Left renal pelvis (tissue), 4 donors: ENCODE measurements at places on chromosomes 2 and 18.

- DNase-seq: no peak
Measured at GRCh38 chr2:1744151-1744445, 217 bp downstream of the PXDN start.

- no peak for DNase-seq
Measured at GRCh38 chr18:47736376-47737140, 193.9 kb downstream of the SMAD2 start.

- DNase-seq: no peak
Measured at GRCh38 chr18:5146093-5146492, 51.0 kb downstream of the AKAIN1 start.

DNA sequence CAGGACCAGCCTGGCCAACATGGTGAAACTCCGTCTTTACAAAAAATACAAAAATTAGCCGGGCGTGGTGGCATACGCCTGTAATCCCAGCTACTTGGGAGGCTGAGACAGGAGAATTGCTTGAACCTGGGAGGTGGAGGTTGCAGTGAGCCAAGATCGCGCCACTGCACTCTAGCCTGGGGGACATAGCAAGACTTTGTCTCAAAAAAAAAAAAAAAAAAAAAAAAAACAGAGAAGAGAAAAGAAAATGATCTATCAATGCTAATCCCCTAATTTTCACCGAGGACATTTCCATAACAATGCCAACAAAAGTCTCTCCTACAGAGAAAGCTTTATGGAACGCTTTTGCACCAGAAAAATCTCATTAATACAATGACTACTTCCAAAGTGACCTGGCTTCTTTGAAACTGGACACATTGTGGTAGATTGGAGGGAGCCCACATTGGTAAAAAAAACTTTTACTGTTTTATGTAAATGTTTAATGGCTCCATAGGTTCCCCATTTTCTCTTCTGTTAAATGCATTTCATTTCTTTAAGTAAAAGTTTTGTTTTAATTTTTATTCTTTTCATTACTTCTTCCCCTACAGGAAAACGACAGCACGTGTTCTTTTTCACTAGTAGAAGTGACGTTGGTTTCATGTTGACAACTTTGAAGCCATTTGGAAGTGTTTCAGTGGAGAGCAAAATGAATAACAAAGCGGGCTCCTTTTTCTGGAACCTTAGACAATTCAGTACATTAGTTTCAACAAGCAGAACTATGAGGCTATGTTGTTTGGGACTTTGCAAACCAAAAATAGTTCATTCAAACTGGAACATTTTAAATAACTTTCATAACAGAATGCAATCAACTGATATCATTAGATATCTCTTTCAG lies 888 bp downstream of the FASTKD2 start:
- no peak for DNase-seq

DNA sequence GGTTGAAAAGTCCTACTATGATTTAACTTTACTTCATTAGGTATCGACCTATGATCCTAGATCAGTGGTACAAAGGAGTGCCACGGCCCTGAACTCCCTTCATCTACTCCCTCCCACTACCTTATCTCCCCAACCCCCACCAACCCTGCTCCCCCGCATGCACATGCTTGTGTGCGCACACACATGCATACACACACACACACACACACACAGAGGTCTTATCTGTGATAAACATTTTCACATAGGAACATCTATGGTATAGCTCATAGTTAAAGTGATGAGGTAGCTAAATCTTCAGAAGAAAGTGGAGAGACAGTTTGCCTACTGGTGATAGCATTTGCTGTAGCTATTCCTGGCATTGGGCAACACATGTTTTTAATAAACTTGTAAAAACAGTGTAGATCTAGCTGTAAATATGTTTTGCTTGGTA lies 471.3 kb downstream of the ZEB2 start:
- DNase-seq: no peak

GRCh38 chr18:22223254-22223964 lies 54.0 kb downstream of the GATA6 start:
- DNase-seq: no peak

- DNase-seq: no peak
Measured at GRCh38 chr2:3101016-3101942, 276.3 kb downstream of the EIPR1 start.

- DNase-seq: no peak
Measured at GRCh38 chr2:69340101-69340775, 46.8 kb downstream of the GFPT1 start.

DNA sequence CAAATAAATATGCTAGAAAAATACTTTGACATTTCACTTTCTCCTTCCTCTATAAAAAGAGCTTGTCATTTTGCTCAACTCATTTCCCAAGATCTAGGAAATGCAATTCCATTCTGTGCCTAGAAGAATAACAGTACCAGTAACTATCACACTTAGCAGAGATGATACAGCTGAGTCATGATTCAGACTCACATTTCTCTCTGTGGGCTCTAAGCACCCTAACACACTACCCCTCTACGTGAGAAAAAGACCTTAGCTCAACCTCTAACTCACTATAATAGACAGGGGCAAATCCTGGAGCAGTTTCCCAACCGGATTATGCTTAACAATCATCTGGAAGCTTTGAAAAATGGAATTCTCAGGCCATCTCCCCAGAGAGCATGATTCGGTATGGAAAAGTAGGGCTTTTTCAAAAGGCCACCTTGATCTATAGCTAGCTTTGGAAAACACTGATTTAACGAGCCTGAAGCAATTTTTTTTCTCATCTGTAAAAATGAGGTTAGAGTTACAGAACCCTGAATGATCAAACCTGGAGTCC lies 1312.3 kb upstream of the PIK3C3 start:
- DNase-seq: no peak

DNA sequence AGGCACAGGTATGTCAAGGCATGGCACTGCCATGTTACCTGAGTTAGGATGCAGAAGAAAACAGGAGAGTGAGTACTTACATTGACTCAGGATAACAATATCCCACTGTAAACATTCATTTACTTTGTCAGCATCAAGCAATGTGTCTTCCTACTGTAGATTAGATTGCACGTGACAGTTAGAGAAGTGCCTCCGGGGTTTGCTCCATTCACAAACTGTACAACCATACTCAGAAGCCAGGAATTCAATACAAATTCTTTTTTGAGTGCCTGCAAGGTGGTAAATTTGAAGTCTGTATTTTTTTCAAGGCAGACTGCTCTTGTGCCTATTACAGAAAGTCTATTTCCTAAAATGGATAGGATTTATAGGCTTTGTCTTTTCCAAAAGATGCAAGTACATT lies 34.1 kb downstream of the CDCA7 start:
- DNase-seq: no peak

DNA sequence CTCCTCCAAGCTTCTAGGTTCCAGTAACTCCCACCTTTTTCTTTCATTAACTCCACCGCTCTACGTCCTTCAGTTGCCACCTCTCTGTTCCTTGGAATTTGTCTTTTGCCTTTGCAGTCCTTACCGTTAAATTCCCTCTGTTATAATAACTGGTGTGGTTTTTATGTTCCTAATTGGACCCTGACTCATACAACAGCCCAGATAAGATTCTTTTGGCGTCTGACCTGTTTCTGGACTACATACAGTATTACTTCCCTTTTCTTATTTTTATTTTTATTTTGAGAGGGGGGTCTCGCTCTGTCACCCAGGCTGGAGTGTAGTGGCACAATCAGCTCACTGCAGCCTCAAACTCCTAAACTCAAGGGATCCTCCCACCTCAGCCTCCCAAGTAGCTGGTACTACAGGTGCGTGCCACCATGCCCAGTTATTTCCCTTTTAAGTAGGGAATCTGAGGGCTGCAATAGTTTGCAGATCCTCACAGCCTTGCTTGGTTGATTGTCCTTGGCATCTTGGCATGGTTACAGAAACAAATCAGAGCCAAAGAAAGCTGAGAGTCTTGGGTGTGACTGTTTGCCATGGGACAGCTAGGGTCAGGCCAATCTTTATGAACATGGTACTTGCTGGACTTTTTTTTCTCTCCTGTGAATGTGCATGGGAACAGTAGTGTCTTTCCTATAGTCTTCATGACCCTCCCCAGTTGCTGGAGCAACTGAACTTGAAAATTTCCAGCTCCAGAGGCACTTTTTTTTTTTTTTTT lies 22.0 kb downstream of the TCF23 start:
- no peak for DNase-seq

DNA sequence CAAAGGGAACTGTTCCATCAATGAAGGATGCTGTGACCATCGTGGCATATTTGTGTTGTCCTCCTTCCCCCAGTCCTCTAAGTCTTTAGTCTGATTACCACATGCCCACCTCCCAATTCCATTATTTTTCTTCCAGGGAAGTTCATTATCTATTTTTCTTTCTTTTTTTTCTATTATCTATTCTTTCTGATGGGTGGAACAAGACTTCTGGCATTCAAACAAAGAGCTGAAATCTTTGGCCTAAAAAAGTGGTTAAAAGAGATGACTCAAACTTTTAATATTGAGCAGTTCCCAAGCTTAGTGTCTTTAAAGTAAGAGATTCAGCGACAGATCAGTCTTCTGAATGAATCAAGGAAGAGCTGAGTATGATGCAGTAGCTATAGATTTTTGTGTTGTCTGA lies 66.6 kb downstream of the DIS3L2 start:
- no peak for DNase-seq

DNA sequence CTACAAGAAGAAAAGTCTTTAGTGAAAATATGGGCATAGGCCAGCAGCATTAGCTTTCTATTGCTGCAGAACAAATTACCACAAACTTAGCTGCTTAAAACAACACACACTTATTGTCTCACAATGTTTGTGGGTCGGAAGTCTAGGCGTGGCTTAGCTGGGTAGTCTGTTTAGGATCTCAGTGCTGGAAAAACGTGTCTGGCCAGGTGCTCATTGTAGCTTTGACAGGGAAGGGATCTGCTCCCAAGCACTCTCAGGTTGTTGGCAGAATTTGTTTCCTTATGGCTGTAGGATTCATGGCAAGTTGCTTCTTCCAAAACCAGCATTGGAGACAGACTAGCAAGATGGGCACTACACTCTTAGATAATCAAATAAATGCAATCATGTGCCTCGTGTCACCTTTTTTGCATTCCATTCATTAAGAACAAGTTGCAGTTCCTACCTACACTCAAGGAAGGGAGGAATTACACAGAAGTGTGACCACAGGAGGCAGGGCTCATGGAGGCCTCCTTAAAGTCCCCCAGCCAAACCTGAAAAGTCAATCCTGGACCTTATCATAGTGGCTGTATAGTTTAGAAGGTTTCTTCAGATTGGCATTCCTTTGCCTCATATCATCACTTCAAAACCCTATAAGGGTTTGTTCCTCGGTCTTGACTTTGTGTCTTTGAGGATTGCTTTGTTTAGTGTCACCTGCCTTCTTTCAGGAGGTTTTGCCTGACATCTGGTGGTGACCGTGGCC lies 17.3 kb downstream of the MRPL30 start:
- no peak for DNase-seq

GRCh38 chr18:1511619-1512311 lies 607.1 kb downstream of the ADCYAP1 start:
- DNase-seq: no peak

DNA sequence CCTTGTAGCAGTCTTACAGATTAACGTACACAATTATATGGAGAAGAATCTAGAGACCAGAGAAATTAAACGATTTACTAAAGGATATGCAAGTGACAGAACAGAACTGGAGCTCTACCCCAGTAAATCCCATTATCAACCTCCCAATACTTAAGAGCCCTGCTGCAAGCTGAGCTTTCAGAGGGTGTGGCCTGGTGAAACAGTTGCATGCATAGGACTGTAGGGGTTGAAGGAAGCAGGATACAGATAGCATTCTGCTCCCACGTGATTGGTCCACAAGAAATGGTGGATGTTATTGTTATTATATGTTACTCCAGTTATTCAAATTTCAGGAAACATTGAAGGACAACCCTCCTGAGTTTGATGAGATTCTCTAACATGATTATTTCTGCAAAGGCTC lies 210.8 kb upstream of the THUMPD2 start:
- no peak for DNase-seq

DNA sequence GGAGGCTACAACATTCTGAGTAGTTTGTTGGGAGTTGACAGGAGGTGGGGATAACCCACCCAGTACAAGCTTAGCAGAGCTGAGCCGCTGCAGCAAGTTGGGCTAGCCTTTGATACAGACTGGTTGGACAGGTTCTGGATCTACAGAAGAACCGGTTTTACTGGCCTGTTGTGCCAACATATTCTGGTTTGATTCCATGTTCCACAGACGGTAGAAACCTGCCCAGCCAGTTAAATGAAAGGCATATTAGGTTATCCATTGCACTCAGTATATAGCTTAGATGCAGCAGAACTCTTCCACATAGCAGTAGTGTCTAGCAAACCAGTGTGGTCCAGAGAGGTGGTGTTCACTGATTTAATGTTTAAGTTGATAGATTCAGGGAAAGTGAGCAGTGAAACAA lies 19.3 kb upstream of the RBBP8 start:
- peak; percentile 73 for DNase-seq

GRCh38 chr2:212990697-212991096 lies 160.7 kb downstream of the IKZF2 start:
- no peak for DNase-seq

- no peak for DNase-seq
Measured at GRCh38 chr2:120904379-120904778, 168.7 kb downstream of the GLI2 start.

- DNase-seq: no peak
Measured at GRCh38 chr2:19706332-19706731, 195.5 kb downstream of the TTC32 start.

DNA sequence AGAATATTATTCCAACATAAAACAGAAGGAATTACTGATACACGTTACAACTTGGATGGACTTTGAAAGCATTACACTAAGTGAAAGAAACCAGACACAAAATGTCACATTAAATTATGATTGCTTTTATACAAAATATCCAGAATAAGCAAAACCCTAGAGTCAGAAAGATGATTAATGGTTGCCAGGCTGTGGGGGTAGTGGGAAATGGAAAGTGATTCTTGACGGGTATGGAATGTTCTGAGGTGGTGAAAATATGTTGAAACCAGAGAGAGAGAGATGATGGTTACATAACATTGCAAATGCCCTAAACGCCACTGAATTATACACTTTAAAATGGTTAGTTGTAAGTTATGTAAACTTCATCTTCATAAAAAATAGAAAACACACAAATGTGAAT lies 1057.2 kb upstream of the TMEFF2 start:
- DNase-seq: no peak

DNA sequence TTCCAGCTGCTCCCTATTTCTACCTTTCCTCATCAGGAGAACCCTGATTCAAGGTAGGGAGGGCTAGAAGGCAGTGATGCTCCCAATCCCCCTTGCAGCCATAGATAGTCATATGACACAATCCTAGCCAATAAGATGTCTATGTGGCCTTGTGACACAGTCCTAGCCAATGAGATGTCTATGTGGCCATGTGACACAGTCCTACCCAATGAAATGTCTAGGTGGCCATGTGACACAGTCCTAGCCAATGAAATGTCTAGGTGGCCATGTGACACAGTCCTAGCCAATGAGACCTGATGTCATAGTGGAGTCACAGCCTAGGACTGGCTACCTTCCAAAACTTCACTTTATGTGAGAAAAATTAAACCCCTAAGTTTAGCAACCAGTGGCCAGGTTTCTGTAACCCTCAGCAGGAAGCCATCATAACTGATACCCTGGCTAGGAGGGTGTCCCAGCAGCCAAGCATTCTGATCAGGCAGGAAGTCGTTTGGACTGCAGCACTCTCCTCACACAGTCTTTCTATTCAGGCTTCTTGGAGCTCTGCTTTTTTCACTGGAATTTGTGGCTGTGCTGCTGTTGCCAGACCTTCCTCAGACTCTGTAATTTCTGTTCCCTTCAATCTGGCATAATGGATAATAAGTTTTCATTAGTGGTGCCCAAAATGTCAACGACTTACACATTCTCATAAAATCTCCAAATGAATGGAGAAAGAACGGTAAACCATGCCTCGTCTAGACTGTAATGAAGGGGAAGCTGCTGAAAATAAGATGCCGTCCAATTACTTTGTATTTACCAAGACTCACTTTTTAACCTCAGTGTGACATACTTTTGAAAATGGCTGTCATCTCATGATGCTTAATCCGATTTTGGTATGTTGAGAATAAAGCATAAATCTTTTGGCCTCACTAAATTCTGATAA lies 165.0 kb upstream of the NCKAP5 start:
- DNase-seq: no peak
